ENCODE measurements at places on chromosomes 7 and 10.

DNA sequence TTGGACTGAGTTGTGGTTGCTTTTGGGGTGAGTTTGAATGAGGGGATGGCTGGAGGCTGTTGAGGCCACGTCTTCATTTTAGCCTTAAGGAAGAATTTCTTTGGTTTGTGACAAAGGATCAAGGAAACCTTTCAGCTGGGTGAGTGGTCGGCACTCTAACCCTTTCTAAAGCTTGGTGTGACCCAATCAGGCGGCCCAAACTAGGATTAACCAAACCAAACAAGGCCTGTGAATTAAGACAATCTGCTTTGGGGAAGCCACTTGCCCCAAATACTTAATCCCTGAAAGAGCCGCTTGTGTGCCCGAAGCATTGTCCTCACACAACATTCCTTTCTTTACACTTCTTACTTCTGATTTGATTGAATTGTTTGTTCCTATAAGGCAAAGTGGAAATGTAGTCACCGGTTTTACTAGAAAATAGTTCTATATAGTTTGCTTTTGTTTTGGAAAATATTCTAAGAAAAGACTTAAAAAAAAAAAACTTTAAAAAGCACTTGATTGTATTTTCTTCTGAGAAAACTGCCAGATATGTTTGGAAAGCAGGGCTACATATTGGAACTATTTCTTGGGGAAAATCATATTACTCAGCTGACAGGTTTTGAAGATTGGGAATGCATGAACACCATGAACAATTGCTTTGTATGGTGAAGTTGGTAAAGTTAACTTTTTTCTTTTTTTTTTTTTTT is 272.4 kb upstream of the BMPER start:
- DNase-seq, result no peak

DNA sequence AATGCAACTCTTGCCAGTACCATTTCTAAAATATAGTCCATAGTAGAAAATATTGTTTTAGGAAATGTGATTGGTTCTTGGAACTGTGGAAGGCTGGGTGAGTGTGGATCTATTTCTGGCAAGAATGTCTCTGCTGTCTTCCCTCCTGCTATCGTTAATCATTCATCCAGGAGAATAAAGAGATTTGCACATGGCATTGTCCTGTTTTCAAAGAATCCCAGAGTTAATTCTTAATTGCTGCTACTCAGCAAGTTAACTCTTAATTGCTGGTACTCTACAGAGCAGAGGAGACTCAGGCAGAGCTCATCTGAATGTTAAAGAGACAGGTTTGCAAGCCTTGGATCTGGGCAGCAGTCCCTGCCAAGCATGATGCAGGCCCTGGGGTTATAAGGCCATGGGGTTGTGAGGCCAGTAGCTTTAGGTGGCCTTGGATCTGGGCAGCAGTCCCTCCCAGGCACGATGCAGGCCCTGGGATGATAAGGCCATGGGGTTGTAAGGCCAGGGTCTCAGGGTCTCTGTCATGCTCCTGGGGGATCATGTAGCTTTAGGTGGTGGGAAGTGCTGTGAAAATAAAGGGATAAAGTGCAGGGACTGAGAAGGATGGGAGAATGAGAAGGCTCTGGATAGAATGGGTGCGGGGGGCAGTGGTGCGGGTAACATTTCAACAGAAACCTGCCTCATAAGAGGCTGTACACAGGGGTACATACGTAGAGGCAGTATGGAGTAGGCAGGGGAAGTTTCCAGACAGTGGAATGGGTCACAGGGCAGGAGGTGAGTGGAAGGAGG is 162.3 kb downstream of the SVIL start:
- no peak for DNase-seq

DNA sequence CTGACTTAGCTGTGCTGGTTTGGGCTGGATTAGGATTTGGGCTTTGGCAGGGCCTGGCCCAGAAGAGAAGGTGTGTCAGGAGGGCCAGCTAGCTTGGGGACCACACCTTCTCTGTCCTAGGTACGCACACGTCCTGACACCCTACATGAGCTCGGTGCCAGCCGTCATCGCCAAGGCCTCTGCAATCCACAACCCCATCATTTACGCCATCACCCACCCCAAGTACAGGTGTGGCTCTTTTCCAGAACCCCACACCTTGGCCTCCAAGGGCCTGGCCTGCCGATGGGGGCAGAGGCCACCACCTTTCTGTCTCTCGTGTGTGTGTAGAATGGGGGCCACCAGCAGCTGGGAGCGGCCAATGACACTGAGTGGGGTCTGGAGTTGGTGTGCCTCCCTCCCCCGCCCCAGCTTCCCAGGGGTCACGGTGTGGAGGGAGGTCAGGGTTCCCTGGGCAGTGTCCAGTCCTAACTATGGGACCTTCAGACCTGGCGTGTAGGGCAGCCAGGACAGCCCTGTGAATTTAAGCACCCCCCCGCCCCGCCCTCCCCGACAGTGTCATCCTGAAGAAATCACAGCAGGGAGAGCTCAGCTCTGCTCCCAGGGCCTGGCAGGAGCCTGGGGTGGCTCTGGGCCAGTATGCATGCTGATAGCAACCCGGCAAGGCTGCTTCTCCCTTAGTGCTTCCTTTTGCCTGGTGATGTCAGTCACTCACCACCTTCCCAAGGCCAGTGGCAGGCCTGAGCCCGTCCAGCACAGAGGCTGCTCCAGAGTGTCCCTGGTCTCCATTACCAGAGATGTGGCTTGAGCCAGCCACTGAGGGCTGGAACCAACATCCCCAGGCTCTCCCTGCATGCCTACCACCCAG is 6.9 kb upstream of the LDB3 start:
- no peak for DNase-seq

GRCh38 chr10:31687663-31688482 is 240.8 kb downstream of the ARHGAP12 start:
- no peak for DNase-seq

- DNase-seq, result no peak
Measured at GRCh38 chr10:91381257-91381891, 28.8 kb upstream of the HECTD2 start.

All from endothelial cell (in vitro differentiated cells).